Central memory CD4-positive, alpha-beta T cell (primary cell): ENCODE measurements at places on chromosomes 12 and 14.

DNA sequence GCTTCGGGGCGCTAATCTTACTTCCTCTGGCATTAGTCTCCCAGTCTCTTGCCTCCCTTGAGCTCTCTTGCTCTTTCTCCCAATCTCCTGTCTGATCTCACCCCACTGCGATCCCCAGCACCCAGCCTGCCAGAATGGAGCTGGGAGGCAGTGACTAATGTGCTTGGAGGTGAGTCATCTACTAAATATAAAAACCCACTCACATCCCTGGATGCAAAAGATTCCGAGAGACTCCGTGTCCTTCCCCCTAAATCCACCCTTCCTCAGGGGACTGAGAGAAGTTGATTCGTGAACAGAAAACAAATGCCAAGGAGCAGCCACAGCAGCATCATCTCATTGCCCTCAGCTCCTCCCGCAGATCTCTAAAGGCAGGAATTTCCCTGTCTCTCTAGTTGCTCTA, 45.7 kb upstream of the KCNA5 start:
- DNase-seq, result no peak

DNA sequence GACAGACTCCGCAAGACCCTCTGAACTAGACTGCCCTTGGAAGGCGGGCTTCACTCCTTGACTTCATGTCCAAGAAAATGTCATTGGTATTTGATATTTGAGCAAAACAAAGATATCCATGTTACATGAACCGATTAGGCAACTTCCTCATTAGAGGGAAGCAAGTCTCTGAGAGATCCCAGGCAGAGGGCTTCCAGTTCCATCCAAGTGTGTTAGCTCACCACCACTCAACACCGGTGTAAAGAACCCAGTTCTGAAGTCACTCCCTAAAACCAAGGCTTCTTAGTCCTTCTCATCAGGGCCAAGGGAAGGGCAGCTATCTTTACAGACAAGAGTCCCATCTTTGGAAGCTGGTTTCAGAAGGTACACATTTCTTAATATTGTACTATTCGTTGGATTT, 87.2 kb upstream of the CDKN3 start:
- no peak for DNase-seq

- peak; percentile 27 for DNase-seq
Measured at GRCh38 chr14:70642303-70643235, 853 bp downstream of the TTC9 start.

DNA sequence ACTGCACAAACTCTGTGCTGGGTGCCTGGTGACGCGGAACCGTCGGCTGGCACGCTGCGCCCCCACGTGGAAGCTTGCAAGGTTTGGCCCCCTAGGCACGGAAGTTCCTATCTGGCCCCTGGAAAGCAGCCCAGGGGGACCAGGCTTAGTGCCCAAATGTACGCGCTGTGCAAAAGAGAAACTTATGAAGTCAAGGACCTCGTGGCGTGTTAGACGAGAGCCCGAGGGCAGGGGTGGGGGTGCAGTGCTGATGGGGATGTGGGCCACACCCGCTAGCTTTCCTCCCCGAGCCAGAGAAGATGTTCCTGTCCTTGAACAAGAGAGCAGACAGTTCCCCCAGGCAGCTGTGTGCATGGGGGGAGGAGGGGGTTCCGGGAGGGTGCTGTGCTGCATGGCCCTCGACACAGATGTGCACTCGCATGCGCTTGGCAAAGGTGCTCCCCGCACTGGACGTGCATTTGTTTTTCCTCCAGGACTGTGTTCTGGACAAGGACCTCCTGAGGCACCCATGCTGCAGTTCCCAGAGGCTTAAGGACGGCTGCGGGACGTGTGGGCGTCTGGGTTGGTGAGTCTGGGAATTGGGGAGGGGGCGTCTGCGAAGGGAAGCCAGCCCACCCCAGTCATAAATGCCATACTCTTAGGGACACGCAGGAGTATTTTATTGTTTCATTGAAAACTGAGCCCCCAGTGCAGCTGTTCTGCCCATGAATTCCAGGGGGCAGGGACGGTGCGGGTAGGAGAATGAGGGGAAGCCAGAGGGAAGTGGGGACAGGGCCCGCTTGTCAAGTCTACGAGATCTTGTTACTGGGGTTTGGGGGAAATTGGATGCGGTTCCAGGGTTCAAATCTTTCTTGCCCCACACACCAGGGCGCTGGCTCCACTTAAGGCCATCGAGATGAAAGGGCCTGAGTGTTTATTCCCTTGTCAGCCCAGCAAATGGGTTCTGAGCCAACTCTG, 80.0 kb downstream of the NTF3 start:
- no peak for DNase-seq

DNA sequence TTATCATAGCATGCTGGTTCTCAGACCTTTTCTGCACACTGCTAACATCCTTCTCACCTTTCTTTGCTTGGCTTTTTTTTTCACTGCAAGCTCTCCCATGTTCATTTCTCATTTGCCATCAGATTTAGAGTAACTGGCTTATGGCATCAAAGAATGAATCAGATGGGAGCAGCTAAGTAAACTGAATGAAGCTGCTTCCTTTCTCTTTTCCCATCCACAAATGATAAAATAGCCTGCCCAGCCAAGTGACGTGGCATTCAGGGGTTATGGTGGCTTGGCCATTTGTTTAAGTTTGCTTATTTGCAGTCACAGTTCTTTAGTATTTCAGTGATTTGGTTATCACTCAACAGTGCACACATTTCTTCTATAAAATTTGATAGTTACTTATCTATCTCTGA, 708.6 kb downstream of the DIO2 start:
- no peak for DNase-seq

- DNase-seq, result no peak
Measured at GRCh38 chr14:90453401-90453951, 56.6 kb downstream of the CALM1 start.
